NCI-H69 (cell line): ENCODE measurements at places on chromosomes 4 and X.

DNA sequence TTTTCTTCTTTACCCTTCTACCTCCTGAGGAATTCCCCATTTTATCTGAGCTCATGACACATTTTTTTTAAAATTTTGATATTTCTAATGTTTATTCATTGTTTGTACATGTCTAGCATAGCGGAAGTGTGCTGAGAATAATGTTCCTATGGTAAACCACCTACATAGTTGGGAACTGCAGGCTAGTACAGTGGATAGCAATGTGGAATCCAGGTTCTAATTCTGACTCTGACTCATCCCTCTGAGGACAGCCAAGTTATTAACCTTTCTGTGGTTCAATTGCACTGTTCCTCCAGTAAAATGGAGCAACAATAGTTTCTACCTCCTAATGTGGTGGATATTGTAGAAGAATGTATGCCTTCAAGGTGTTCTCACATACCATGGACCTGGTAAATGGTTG is 20.6 kb upstream of the APELA start:
- no peak for DNase-seq

GRCh38 chr4:110865611-110866259 is 242.9 kb upstream of the PITX2 start:
- no peak for DNase-seq

DNA sequence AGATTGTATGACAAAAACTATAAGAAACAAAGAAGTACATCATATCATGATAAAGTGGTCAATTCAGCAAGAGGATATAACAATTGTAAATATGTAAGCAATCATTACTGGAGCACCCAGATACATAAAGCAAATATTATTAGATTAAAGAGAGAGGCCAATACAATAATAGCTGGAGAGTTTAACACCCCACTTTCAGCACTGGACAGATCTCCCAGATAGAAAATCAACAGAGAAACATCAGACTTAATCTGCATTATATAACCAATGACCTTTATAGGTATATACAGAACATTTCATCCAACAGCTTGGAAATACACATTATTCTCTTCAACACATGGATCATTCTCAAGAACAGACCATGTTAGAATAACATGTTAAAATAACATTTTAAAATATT is 128.4 kb downstream of the SPOCK3 start:
- no peak for DNase-seq

DNA sequence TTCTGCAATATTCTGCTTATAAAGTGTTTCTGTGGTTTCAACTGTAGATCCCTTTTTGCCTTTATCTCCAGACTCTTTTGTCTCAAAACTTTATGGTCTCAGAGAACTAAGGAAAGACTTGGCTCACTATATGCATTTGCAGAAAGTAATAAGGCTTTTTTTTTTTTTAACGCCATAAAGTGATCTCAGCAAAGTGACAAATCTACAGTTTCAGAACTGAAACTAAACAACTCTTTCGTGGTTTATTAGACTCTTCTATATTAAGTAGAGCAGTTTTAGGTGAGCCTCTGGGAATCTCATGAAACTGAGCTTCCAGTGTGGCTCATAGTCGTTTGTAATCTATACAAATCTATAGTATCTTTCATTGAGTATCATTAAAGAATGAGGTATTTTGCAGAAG is 15.3 kb downstream of the ATP7A start:
- no peak for DNase-seq

DNA sequence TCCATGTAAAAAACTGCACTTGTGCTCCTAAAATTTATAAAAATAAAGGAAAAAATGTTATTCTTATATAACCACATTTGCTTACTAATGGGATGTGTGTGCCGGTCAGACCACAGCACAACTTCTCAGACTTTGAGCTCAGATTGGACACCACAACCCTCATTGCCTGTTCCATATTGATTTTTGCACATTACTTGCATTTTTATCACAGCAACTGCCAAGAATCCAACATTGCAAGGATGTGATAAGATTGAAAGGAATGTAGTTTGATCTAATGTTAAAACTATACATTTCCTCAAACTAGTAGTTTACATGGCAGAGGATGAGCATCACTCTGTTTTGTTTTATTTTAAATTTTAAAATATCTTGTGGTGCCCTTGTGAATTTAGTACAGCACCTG is 227.8 kb downstream of the KDR start:
- DNase-seq, result no peak

GRCh38 chr4:140090215-140090731 is 63.7 kb downstream of the MAML3 start:
- DNase-seq, result no peak

DNA sequence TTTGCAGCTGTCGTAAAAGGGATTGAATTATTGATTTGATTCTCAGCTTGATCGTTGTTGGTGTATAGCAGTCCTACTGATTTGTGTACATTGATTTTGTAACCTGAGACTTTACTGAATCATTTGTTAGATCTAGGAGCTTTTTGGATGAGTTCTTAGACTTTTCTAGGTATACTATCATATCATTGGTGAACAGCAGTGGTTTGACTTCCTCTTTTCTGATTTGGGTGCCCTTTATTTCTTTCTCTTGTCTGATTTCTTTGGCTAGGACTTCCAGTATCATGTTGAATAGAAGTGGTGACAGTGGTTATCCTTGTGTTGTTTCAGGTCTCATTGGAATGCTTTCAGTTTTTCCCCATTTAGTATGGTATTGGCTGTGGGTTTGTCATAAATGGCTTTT is 8.4 kb downstream of the APOOL start:
- no peak for DNase-seq

DNA sequence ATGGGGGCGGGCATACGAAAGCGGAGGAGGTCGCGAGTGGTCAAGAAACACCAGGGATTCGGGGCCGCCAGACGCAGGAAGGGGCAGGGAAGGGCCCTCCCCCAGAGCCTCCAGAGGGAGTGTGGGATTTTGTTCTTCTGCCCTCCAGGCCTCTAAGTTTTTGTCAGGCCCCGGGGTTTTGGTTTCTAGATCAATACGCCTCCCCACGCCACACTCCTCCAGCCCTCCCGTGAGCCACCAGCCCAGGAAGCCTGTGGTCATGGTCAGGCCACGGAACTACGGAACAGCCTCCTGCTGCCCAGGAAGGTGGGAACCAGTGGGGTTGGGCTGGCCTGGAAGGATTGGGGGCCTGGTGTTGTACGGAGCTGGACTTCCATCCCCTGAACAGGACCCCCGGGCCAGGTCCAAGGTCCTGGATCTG is 38.4 kb downstream of the CPLX1 start:
- no peak for DNase-seq

DNA sequence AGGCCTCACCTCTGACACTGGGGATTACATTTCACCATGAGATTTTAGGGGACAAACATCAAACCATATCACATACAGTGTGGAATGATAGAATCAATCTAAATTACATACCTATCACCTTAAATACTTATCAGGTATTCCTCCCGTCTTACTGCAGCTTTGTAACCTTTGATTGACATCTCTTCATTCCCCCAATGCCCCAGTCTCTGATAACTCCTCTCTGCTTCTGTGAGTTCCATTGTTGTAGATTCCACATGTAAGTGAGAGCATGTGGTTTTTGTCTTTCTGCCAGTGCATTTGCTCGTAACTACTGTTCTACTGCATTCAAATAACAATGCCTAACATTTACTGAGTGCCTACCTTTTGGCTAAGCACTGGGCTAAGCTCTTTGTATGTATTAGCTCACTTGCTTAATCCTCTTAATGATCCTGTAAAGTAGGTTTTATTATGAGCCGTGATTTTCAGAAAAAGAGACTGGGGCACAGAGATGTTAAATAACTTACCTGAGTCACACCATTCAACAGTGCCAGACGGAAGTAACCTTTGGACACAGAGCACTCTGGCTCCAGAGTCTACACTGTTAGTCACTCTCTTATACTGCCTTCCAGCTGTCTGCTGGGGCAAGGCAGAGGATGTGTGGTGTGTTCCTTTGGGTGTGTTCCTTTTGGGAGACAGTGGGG is 63.7 kb upstream of the ESX1 start:
- no peak for DNase-seq

DNA sequence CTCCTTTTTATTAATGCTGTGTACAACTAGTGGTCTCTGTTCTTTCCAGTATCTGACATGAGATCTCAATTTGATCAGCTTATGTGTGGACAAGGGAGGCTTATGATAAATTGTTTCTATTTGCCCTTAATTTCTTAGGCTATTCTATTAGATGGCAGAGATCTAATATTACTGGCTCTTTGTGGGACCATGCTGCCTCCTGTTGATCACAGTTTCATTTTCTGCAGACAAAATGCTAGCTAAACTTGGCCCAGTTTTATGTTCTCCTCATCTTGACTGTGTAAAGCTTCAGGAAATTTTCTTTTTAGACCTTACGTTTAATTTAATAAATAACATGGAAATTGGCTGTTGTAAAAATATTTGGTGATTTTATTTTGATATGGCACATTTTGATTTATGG is 627.1 kb upstream of the AADAT start:
- DNase-seq, result no peak

GRCh38 chr4:138797646-138798045 is 217.9 kb upstream of the NOCT start:
- DNase-seq, result no peak

- DNase-seq, result no peak
Measured at GRCh38 chrX:85140964-85141363, 102.6 kb downstream of the SATL1 start.

DNA sequence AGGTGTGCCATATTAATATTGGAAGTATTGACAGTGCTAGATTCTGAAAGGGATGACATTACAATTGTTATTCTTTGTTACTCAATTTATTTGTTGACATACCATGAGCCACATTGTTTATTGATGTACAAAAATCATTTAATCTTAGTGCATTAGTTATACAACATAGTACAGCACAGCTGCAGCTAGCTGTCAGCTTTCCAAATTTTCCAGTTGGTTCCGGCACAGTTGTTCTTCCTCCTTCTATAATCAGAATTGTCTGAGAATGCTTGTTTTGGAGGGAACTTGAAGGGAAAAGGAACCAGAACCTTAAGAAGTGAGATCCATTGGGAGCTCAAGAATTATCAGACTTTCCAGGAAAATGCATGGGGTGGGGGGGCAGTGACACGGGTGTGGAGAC is 281.4 kb downstream of the ZIC3 start:
- no peak for DNase-seq

DNA sequence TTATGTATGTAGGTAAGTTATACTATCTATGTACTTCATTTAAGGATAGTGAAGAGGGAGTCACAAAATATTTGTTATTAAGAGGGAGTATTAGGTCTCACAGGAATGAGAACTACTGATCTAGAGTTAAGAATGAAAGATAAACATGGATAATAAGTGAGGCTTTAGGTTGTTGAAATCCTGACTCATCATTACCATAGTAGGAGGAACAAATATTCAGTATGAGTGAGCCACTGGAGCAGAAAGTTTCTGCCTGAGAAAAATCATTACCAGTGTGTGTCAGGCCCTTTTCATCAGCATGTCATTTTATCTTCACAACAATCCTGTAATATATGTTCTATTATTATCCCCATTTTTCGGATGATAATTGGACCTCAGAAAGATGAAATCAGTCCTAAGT is 27.2 kb upstream of the IGSF1 start:
- DNase-seq, result no peak
